Fibroblast of lung (primary cell): ENCODE measurements at places on chromosomes 7 and 10. TPM values are rescaled to one million over a fixed set of nuclear protein-coding genes. Genes with fewer than 3 reads are reported as not detected.

The COL13A1 gene
- 6.4 and 7.4 TPM in 2 replicates for total RNA-seq

The ACHE gene
- total RNA-seq: under 0.01 and 0.26 TPM in 2 replicates

The SLC26A5 gene
- total RNA-seq: not detected in 2 replicates

The POM121 gene
- 3.1 and 4.8 TPM in 2 replicates for total RNA-seq

The SCIN gene
- 0.17 TPM in 1 of 2 replicates, not detected in the other for total RNA-seq

The ZNF853 gene
- total RNA-seq: 0.66 and 4.4 TPM in 2 replicates

The LBX1 gene
- under 0.01 TPM in 2 replicates for total RNA-seq

The WIPF3 gene
- total RNA-seq: under 0.01 and 0.33 TPM in 2 replicates
